ENCODE measurements at places on chromosomes 7 and 10.

- no peak for DNase-seq
These were observed 170.1 kb downstream of the ADRA2A start for GRCh38 chr10:111246814-111247452.

DNA sequence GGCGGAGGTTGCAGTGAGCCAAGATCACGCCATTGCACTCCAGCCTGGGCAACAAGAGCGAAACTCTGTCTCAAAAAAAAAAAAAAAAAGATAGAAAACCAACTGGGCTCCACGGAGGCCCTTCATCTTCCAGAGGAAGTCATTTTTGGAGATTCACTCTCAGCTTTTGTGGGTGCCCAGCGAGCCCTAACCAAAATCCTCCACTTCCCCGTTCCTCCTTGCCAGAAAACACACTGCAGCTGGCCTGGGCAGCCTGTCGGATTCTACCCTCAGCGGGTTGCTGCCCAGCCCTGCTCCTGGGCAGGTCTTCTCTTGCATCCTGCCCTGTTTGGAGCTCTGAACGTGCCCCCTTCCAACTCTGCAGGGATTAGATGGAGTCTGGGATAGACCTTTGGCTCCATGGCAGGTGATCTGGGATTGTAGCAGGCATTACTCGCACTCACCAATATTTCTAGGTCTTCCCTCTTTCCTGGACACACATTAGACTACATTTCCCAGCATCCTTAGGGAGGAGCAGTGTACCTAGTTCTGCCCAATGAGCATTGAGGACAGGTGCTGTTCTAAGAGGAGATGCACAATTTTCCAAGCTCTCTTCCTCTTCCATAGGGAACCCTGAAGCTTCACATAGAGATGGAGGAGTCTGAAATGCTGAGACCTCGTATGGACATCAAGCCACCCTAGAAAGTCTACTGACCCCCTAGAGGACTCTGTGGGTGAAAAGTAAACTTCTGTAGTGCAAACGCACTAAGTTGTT is 4.6 kb downstream of the GRID2IP start:
- no peak for DNase-seq

- DNase-seq = no peak
These were observed 85.0 kb downstream of the KMT2E start for GRCh38 chr7:105098863-105099515.

DNA sequence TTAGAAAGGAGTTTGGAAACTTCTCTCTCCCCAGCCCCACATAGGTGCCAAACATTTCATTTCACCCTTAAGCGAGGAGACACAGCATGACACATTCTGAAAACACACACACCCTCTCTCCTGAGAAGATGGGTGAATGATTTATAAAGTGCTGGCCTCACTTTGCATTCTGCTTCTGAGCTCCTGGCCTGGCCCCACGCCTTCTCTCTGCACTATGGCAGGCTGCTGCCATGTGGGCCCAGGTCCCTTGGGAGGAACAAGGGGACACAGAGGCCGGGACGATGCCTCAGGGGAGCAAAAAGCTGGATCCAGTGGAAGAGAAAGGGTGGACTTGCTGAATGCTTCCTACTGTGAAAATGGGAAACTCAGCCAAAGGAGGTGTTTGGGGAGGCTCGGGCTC is 56.0 kb downstream of the CPXM2 start:
- DNase-seq = no peak

- no peak for DNase-seq
These were observed 69.3 kb downstream of the AVL9 start for GRCh38 chr7:32564542-32564941.

DNA sequence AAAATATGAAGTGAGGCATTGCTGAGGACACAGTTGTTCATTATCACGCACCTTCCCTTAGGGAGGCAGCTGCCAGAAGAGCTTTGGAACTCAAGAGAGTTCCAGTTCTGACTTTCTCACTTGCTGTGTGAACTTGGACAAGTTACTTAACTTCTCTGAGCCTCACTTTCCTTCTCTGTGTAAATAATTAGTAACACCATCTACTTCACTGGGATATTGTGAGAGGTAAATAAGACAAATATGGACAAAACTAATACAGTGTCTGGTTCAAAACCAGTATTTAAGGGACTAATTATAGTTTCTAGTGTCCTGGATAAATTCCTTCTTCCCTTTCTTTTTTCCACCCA is 6.3 kb upstream of the SLC13A4 start:
- DNase-seq = no peak

GRCh38 chr10:451021-451471 is 238.4 kb downstream of the DIP2C start:
- no peak for DNase-seq

DNA sequence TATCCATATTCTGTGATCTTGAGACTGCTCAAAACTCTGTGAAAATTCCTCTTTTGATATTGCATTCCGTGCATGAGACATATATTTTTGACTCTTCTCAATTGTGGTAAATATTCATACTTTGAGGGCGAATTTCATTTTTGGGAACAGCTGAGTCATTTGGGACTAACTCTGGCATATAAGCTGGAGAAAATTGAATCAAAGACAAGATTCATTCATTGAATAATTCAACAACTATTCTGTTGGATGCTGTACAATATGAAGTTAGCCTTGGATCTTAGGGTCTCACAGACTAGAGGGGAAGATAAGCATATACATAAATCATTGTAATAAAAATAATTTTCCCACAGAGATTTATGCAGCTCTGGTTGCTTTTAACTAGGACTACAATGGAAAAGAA is 183.2 kb upstream of the NEBL start:
- DNase-seq = no peak

DNA sequence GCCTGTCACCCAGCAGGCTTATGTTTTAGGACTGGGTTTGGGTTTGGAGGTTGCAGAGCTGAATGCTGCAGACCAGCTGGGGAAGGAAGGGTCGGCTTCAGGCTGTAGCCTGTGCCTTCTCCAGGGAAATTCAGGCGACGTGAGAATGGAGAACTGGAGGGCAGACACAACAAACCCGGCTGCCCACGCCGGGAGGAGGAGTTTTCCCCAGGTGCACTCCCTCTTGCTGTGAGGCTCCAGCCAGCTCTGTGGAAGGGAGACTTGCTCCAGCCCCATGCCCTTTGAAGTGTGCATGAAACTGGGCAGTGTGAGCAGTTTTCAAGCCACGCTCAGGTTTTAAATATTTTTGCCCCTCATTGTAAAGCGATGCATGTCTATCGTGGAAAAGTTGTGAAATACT is 279.1 kb downstream of the CCSER2 start:
- no peak for DNase-seq
